ENCODE measurements at places on chromosomes 5 and 9.

GRCh38 chr9:93155716-93156474 lies 21.8 kb upstream of the NINJ1 start:
- DNase-seq: no peak

DNA sequence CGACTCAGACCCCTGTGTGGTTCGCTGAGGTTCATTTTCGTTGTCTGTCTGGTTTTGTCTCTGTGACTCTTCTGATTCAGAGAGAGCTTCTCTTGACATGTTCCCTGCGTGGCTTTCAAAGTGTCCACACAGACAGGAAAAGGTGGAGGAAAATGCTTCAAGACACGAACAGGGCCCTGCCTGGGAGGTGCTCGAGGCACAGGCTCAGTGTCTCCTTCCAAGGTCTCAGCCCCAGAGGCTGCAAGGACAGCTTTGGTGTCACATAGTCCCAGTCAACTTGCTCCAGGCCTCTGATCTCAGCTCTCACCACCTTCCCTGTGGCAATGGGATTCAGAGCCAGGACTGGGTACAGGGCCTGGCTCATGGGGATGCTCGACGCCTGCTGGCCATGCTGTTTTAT lies 51.6 kb upstream of the SARDH start:
- no peak for DNase-seq

- DNase-seq: no peak
These were observed 44.5 kb downstream of the TNC start for GRCh38 chr9:115073456-115073855.

DNA sequence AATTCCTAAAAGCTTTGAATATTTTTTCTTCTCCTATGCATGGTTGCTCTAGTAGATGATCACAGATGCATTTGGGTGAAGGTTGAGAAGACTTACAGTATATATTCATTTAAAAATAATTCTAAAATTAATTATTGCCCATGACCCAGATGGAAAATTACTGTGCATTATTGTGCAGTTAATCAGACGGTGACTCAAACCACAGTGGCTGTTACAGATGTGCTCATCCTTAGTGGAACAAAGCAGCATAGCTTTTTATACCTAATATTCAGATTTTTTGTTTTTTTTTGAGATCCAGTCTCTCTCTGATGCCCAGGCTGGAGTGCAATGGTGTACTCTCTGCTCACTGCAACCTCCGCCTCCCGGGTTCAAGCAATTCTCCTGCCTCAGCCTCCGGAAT lies 10.7 kb downstream of the OR2V1 start:
- peak; percentile 22 for DNase-seq

DNA sequence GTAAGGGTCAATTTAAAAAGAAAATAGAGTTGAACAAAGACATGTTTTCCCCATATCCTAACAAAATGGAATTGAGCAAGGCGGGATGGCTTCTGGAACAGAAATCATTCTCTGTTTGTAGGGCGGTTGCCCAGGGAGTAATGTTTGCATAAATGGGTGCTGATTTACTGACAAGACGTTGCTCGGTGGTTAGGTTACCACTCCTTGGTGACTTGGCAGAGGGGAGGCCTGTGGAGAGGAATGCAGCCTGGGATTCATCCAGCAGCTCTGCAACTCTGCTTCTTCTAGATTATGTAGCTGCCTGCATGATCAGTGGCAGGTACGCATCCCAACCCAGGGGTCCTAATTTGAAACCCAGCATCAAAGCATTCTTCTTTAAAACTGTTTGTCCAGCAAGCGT lies 200.2 kb downstream of the CFAP90 start:
- no peak for DNase-seq

GRCh38 chr5:21212026-21212425 lies 1224.0 kb upstream of the CDH18 start:
- DNase-seq: peak; percentile 46

- DNase-seq: no peak
These were observed 218.9 kb downstream of the CACNA1B start for GRCh38 chr9:138096519-138096845.

GRCh38 chr5:114430532-114430931 lies 68.7 kb downstream of the KCNN2 start:
- DNase-seq: no peak

- DNase-seq: no peak
These were observed 64.7 kb upstream of the GRAMD2B start for GRCh38 chr5:126358525-126358924.

- no peak for DNase-seq
These were observed 124.5 kb upstream of the GNA14 start for GRCh38 chr9:77772646-77773045.

DNA sequence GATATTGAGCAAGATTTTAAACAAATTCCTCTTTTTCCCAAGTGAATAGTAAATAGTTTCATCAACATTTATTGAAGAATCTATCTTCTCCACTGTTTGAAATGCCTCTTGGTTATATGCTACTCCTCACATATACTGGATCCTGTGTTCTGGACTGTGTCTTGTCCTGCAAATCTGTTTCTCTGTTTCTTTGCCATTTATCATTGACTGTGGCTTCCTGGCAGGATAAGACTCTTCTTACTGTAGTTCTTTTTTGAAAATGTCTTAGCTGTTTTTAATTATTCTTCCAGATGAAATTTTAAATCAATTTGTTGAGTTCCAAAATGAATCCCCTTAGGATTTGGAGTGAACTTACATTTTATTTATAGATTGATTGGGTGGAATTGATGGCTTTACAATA lies 27.8 kb downstream of the RALGPS1 start:
- no peak for DNase-seq

DNA sequence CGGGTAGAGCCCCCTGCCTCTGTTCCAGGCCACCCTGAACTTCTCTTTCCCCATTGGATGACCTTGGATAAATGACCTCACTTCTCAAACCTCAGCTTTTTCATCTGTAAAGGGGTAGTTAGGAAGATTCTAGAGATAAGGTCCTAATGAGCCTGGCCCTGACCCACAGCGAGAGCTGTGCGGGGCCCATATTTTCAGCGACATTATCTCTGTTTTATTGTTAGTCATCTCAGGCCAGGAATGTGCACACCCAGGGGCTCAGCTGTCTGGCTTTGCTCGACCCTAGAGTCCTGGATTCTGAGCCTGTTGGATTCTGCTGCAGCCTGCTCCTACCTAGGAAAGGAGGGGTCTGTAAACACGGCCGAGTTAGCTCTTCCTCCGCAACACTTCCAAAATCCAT lies 81.2 kb upstream of the LMX1B start:
- peak; percentile 25 for DNase-seq

DNA sequence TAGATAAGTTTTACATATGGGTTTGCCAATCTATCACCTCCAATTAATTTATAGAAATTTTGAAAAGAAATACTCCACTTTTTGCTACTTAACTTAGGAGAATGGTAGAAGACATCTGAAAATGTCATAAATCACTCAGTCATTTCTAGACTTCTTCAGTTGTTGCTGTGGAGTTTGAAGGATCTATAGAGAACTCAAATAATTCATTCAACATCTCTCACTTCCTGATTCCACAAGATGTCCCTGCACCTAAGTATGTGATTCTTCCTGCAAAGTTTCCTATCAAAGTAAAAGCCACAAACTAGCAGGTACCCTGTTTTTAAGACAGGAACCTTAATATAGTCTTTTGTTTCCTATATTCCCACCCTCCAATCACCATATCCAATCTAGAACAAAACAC lies 297.1 kb upstream of the ATP10B start:
- no peak for DNase-seq

GRCh38 chr9:85603936-85604335 lies 137.8 kb downstream of the AGTPBP1 start:
- no peak for DNase-seq

GRCh38 chr9:28407351-28407750 lies 834.1 kb upstream of the C9orf72 start:
- no peak for DNase-seq

- peak; percentile 66 for DNase-seq
These were observed 48.2 kb downstream of the CDK5RAP2 start for GRCh38 chr9:120531683-120532300.

DNA sequence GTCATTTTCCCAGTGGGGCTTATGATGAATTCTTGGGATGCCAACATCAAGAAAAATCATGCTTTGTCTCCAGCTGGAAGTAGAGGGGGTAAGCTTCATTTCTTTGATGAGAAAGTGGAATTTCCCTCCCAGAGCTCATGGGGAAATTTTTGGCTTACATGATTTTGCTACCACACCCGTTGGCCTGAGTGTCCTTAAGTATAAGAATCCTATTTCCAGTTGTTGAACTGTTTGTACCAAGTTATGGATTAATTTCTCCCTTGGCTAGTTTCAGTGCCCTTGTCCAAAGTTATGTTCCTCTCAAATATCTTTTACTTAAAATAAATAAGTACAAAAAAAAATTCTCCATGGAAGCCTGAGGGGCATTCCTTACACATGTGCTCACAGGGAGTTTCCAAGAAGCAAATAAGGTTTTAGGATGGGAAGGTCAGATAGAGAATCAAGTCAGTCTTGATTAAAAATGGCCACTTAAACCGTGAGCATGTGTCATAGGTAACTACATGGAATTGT lies 82.3 kb downstream of the PTCD2 start:
- peak; percentile 87 for DNase-seq

DNA sequence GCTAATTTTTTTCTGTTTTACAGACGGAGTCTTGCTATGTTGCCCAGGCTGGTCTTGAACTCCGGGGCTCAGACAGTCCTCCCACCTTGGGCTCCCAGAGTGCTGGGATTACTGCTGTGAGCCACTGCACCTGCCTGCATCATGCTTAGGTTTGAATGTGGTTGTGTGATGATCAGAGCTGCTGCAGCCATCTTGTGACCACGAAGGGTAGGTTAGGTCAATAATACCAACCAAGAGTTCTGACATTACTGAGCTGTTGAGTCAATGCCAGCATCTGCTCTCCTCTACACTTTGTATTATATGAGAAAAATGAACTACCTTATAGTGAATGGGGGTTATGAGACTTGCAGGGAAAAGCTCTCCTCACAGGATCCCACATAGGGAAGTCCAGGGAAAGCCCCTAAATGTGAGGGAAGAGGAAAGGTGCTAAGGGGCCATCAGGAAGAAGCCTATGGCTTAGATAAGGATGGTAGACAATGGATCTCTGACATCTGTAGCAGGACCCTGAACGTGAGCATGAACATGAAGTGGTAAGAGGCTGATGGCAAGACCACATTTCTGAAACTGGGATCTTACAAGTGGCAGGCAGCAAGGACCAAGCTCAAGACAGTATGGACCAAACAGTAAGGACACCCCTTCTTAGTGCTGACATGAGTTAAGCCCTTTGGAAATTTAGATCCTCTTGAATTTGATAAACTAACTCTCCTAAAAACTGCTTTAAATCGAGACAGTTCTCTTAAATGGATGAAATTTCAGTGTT lies 75.7 kb upstream of the ZNF169 start:
- DNase-seq: no peak

DNA sequence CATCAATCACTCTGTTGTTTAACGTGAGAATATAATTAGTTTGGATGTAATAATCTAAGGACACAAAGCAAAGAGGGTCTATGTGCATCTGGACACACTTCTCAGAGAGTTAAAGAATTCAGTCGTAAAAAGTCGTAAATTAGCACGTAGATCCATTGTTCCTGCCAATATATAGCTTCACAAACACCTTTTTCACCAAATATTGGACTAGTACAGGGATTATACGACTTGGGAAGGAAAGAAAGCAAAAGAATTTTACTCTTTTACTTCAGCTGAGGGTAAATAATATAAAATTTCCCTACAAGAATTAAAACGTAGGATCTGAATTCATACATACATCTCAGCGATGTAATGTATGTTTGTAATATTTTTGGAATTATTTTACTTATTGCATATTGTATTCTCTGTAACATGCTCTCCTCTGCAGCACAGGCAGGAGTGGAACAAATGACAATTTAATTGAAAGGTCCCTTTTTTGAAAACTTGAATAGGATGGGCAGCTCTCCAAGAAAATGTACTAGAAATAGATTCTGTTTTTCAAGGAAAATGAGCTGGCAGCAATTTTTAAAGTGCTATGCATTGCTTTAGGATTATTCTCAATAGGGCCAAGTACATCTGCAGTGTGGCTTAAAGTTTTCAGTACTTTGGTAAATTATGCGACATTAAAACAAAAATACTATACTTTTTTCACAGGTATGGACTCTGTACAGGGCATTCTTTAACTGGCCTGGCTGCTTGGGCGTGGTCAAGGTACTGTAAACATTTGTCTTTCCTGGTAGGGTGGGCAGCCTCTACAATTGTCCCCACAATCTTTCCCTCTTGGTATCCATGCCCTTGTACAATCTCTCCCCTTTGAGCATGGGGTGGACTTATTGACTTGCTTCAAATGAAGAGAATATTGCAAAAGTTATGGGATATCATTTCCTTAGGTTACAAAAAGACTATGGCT lies 39.7 kb upstream of the HSD17B4 start:
- no peak for DNase-seq

DNA sequence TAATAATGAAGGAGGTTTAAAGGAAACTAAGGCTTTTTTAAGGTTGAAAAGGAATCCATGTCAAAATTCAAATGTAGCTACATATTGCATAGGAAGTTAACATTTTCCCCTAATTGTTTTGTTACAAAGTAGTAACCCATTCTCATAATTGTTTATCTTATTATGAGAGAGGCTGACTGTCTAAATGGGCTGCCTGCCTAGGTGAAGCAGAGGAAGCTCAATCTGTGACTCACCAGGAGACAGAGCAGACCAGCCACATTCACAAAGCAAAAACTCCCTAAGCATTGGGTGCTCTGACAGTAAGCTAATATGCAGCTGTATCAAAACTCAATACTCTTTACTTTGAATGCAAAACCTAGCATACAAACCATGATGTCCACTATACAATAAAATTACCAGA lies 208.5 kb downstream of the ROR2 start:
- peak; percentile 52 for DNase-seq

DNA sequence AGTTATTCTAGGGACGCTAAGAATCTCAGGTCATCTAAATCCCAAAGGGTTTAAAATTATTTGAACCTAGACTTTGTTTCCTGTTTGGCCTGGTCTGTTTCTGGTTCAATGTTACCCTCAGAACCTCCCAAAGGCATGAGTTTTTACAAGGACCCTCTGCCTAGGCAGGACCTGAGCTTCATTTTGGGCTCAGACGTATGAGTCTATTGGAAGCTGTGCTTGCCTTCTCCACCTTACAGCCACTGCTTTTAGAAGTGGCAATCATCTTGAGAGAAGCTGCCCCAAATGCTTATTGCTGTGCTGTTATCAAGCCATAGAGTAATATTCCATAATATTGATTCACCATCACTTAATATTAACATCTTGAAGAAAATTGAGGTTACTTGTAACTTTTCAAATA lies 510.4 kb downstream of the TLE4 start:
- no peak for DNase-seq

- DNase-seq: no peak
These were observed 41.1 kb upstream of the AOPEP start for GRCh38 chr9:94685359-94685758.

DNA sequence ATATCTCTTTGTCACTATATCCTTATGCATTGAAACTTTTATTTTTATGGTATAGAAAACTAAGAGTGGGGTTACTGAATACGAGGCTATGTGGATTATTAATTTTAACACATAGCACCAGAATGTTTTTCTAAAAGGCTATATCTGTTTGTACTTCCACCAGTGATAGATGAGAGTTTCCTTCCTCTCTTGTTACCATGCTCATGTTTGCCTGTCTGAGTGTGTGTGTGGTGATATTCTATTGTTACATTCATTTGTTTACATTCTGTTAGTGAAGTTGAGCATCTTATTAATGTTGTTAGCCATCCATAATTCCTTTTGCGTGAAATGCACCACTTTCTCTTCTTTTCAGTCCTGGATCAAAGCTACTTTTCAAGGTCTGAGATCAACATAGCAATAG lies 54.1 kb upstream of the ALDH1A1 start:
- no peak for DNase-seq

All from adipocyte (in vitro differentiated cells).